ENCODE measurements at places on chromosomes 12 and 14. TPM values are rescaled to one million over a fixed set of nuclear protein-coding genes. Genes with fewer than 3 reads are reported as not detected.

KTN1 gene
- 144 TPM for total RNA-seq

SLC38A1 gene
- 277 TPM for total RNA-seq

DNA sequence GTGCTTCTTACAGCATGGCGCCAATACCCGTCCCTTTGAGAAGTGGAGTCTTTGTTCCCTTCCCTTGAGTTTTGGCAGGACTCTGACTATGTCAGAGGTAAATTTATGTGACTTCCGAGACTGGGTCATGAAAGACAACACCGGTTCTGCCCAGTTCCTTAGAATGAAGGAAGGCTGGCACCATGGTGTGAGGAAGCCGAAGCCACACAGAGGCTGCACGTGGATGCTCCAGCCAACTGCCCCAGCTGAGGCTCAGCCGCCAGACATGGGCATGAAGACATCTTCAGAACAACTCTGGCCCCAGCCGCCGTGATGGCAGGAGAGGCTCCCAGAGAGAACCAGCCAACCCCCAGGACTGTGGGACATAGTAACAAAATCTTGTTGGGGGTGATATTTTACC lies 111.2 kb downstream of the CALM1 start:
- DNase-seq = no peak
- H3K4me1 ChIP-seq = no peaks in the 10 kb centered on the region
- no peak overlapping the region for H3K27ac ChIP-seq

SPIC gene
- total RNA-seq = not detected

- H3K27me3 ChIP-seq = no peaks in the 10 kb centered on the region
- peaks cover 16% of the 10 kb centered on the region for H3K4me1 ChIP-seq
- DNase-seq = no peak
- H3K36me3 ChIP-seq = peaks cover 2% of the 10 kb centered on the region
Observed at GRCh38 chr12:57118711-57119271, 7.6 kb upstream of the STAT6 start.

DNA sequence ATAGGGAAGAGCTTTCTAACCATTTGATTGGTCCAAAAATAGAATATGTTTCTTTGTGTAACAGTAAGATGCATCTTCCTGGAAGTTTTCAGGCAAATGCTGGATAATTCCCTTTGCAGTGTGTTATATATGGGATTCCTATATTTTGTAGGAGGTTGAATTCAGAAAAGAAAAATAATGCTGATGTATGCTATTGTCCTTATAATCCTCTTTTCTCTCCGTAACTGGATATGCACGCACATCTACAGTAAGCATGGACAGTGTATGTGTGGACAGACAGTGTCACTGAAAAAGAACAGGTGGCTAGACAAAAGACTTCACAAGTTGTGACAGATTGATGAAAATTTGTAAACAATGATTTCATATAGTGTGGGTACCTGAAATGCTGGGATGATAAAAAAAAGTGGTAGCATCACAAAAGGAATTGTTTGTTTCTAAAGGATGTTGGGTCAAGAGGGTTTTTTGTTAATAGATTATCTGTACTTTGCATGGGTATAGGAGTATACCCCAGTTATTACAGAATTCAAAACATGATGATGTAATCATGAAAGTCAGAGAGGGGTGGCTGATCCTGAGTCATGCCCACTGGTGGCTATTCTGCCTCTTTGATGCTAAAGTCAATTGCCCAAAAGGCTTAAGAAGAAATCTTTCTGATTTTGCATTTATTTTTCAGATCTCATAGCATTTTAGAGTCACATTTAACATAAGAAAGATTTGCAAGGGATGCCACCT lies 160.7 kb upstream of the TMTC1 start:
- no peaks in the 10 kb centered on the region for H3K27me3 ChIP-seq
- no peak for DNase-seq
- H3K4me1 ChIP-seq = no peaks in the 10 kb centered on the region
- H3K27ac ChIP-seq = no peak overlapping the region

GRCh38 chr14:104420990-104421389 lies 158.6 kb upstream of the C14orf180 start:
- no peak overlapping the region for H3K4me3 ChIP-seq
- no peak for DNase-seq
- H3K4me1 ChIP-seq = no peaks in the 10 kb centered on the region
- H3K36me3 ChIP-seq = no peaks in the 10 kb centered on the region
- H3K27ac ChIP-seq = no peak overlapping the region

- peaks cover 5% of the 10 kb centered on the region for H3K36me3 ChIP-seq
- H3K27me3 ChIP-seq = no peaks in the 10 kb centered on the region
- H3K4me3 ChIP-seq = no peak overlapping the region
- H3K27ac ChIP-seq = peak overlapping the region; percentile 92
- no peak for DNase-seq
Observed at GRCh38 chr12:112103758-112104503, 4.7 kb downstream of the NAA25 start.

WNT5B gene
- total RNA-seq = 0.51 TPM

DNA sequence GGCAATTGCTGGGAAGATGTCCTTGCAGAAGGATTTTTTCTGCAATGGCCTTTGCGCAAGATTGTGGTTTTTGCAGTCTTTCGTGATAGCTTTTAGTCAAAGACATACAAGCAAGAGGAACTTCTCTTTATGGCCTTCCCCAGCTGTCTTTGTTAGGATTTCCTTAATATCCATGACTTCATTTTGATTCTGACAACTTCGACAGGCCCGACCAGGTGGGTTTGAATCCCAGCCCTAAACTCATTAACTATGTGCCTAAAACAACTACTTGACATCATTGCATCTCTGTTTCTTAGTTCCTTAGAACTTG lies 13.3 kb upstream of the VRK1 start:
- DNase-seq = no peak
- no peak overlapping the region for H3K27ac ChIP-seq
- no peak overlapping the region for H3K4me3 ChIP-seq
- no peaks in the 10 kb centered on the region for H3K4me1 ChIP-seq

PLEKHG3 gene
- 2.4 TPM for total RNA-seq

GRCh38 chr12:27517961-27518665 lies 5.9 kb upstream of the PPFIBP1 start:
- DNase-seq = no peak
- peaks cover 2% of the 10 kb centered on the region for H3K4me1 ChIP-seq
- H3K27ac ChIP-seq = no peak overlapping the region

DNA sequence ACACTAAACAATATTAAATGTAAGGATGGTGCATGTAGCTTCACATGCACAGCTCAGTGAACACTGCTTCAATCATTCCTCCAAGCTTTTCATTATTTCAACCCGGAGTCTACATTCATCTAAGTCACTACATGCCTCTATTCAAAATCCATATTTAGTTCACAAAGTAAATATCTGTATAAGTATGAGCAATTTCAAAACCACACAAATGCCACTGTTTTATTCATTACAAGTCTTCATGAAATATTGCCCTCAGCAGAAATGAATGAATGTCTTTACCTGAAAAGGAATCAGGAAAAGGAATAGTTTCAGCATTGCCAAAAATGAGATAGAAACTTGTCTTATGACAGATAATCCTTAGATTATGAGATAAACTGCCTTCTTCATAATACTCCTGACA lies 149.4 kb downstream of the SLC38A4 start:
- peak overlapping the region; percentile 28 for H3K27ac ChIP-seq
- DNase-seq = no peak

B3GNT4 gene
- 1.1 TPM for total RNA-seq

MUCL1 gene
- total RNA-seq = not detected
